Activated T-helper 1 cell treated with anti-CD3 and anti-CD28 coated beads, Interleukin-12 subunit alpha, Interleukin-12 subunit beta, Interleukin-2, Interleukin-4 antibody, amounts not matched to agents 30 ng/mL and 10 ng/mL and 1 ng/mL, durations not matched to agents 14 hours and 24 hours and 36 hours (primary cell): ENCODE measurements at places on chromosomes 4 and X.

DNA sequence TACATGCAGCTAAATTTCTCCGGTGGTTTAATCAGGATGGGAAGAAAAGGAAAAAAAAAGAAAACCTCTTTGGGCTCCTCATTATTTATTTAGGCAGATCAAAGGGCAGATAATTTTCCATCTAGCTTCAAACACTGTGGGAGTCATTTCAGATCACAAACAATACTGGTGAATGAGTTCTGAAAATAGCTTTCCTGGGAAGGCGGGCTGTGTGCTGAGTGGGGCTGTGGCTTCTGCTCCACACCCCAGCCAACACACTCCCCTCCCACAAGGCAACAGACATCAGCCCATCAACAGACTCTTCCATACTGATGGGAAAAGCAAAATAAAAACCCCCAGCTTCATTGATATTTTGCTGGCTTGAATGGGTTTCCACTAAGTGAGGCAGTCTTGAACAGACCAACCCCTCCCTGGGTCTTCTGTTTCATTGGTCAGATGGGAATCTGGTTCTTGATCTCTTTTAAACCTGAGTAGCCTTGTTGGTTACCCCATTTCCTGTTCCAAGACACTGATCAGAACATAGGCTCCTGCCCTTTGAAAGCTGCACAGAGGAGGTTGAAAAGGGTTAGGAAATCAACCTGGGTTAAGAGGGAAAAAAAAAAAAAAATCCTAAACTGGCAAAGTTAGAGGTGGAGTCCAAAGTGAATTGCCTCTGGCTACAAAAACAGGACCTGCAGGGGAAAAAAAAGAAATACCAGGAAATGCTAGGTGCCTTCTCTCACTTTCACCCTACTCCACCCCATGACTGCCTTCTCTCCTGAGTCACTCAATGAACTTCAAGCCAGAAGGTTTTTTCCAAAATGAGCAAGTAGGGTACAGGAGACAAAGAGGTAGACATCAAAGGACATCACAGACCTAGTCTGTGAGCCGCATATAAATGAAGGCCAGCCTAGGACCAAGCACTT is 20.0 kb downstream of the AMOT start:
- DNase-seq, result no peak

- DNase-seq, result no peak
Observed at GRCh38 chr4:15513545-15513944, 43.9 kb downstream of the CC2D2A start.

GRCh38 chr4:83629945-83630721 is 94.2 kb downstream of the GPAT3 start:
- no peak for DNase-seq

DNA sequence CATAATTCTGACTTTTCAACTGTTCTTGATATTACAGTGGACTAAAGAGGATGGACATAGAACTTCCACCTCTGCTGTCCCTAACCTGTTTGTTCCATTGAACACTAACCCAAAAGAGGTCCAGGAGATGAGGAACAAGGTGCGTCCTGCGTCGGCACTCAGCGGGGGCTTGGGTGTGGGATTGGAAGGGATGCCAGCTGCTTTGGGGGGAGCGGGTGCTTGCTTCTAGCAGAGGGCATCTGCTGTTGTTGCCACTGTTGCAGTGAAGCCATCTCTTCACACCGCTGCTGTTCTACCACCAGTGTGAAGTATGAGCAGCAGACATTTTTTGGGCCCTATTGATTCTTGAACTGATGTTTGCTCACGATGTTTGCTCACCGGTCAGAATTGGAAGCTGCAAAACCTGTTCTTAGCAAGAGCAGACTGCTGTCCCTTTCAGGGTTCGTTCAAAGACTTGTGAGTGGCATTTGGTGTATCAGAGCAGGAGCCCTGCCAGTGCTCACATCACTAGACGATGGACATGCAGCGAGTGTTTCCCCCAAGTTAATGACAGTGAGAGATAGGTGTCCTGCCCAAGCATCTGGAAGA is 55.4 kb downstream of the NOP14 start:
- DNase-seq, result no peak

DNA sequence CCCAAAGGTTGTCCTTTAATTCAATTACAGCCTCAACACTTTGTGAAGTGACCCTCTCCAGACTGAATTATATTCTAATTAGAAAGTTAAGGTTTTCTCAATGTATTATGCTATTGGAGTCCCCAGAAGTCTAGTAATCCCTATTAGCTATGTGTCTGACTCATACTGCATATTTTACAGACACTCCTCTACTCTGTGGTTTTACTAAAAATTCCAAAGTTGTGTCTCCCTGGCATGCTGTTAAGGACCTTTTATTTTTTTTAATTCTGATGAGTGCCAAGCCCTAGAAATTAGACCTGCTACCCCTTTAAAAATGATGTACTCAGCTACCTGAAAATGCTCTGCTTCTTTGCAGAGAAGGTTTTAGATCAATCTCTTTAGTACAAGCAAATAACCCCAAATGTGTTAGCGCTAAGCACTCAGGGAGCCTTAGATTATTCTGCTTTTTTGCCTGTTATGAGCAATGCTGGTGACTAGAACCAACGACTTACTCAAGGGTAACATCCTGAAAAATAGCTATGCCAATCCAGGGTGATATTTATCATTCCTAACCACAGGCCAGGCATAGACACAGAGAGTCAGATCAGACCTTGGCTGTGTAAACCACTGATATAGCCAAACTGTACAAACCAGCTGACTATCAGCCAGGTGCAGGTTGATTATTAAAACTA is 26.1 kb upstream of the CXCL13 start:
- no peak for DNase-seq

DNA sequence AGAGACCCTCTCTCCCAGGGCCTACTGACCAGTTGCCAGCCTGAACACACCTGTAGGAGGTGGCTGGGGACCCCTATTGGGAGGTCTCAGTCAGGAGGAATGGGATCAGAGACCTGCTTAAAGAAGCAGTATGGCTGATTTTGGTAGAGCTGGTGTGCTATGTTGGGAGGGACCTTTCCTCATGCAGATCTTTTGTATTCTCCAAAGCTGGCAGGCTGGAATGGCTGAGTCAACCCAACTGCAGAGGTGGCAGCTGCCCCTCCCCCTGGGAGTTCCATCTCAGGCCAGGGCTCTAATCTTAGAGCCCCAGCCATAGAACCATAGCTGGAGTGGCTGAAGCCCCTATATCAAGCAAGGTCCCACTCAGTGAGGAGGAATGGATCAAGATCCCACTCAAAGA is 279.3 kb upstream of the BMP3 start:
- DNase-seq, result no peak

- DNase-seq, result no peak
Observed at GRCh38 chr4:105933083-105933482, 37.8 kb downstream of the NPNT start.

- no peak for DNase-seq
Observed at GRCh38 chrX:10286195-10286594, 129.4 kb downstream of the CLCN4 start.

GRCh38 chrX:27548624-27549023 is 41.5 kb upstream of the DCAF8L2 start:
- no peak for DNase-seq

DNA sequence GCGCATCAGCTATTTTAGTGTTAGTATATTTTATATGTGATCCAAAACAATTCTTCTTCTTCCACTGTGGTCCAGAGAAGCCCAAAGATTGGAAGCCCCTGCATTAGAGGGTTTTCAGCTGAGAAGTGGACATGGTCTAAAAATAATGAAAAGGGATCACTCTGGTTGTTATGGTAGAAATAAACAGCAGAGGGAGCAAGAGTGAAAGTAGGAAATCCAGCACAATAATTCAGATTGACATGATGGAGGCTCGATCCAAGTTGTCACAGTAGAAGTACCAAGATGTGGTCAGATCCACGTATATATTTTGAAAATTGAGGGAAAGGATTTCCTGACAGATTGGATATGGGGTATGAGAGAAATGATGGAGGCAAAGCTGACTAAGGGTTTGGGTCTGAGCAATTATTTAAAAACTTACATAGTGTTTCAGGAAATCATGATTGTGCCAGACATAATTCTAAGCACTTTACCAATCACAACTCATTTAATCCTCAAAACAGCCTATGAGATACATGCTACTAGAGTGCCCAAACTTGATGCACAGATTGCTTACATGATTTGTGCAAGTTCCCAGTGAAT is 17.0 kb upstream of the TMEM144 start:
- no peak for DNase-seq

DNA sequence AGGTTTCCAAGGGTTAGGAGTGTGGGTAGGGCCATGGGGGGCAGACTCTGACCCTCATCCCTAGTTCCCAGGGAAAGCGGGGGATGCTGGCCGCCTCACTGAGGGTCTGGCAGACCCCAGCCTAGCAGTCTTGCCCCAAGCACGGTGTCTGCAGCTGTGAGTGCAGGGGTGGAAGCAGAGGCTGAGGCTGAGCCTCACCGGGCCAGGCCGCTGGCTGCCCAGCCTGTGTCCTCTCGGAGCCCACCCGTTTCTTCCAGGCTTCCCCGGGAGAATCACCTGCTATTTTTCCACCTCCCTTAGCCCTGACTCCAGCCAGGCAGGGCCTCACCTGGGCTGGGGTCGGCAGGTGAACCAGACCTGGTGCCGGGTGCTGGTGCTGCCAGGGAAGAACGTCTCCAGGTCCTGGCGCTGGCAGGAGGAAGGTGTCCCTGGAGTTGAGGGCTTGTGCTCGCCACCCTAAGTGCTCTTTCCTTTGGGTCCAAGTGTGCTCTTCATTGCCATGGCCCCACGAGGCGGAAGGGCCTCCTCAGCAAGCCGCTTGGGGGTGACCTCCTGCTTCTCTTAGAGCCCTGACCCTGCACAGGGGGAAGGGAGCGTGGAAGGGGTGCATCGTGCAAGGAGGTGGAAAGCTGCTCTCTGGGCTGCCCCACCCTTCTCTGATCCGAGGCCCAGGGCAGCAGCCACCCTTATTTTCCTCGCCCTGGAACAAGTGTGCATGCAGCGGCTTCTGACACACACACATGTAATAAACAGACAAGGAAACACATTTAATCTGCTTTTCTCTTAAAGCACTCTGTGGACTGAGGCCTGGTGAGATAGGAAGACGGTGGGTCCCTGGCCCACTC is 112.7 kb downstream of the FAM53A start:
- DNase-seq, result no peak

GRCh38 chr4:13953083-13953482 is 325.6 kb upstream of the BOD1L1 start:
- DNase-seq, result no peak

GRCh38 chr4:185656467-185656931 is 121.2 kb upstream of the PDLIM3 start:
- DNase-seq, result no peak

GRCh38 chr4:164771088-164771487 is 17.2 kb downstream of the SMIM31 start:
- DNase-seq, result no peak
